ENCODE measurements at places on chromosomes 11 and 22. TPM values are rescaled to one million over a fixed set of nuclear protein-coding genes. Genes with fewer than 3 reads are reported as not detected.

GRCh38 chr22:33126881-33127280 is 68.7 kb upstream of the SYN3 start:
- H3K36me3 ChIP-seq = no peaks in the 10 kb centered on the region
- peaks cover 9% of the 10 kb centered on the region for H3K27me3 ChIP-seq
- H3K27ac ChIP-seq = no peak overlapping the region
- no peak overlapping the region for H3K4me3 ChIP-seq
- peak; percentile 64 for DNase-seq

The TMEM191B gene
- total RNA-seq = 0.46 TPM

DNA sequence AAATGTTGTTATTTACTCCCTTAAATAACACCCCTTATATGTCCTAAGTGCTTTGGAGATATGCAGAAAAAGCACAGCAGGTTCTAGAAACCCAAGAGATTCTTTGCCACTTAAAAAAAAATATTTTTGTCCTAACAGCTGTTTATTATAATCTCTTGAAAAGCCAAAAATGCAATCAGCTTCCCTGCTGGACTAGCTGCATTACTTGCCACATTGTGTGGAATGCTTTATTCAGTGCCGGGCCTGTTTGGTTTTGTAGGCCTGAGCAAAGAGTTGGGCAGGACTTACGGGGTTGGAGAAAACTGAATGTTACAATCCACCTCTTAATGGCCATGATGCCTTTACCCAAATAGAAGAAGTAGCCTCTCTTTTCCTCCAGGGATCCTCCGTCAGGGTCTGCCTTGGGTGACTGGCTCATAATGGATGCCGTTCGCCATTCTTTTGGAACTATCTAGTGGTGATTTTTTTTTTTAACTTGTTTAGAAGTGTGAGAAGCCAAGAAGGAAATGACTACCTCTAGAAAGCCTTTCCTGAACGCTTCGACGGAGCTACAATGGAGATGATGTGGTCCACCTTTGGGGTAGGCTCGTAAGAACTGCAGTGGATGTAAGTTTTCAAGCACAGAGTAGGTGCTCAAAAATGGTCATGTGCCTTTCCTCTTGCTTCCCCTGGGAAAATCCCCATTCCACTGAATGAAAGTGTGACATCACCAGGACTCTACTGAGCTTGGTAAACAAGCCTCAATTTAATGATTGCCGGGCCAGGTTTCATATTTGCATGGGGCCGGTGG is 241.3 kb upstream of the NCAM1 start:
- no peaks in the 10 kb centered on the region for H3K27me3 ChIP-seq
- no peaks in the 10 kb centered on the region for H3K36me3 ChIP-seq
- H3K27ac ChIP-seq = no peak overlapping the region
- no peak for DNase-seq
- H3K4me1 ChIP-seq = no peaks in the 10 kb centered on the region

The KIF18A gene
- 84.5 TPM for total RNA-seq

The CAVIN3 gene
- total RNA-seq = 2.9 TPM

DNA sequence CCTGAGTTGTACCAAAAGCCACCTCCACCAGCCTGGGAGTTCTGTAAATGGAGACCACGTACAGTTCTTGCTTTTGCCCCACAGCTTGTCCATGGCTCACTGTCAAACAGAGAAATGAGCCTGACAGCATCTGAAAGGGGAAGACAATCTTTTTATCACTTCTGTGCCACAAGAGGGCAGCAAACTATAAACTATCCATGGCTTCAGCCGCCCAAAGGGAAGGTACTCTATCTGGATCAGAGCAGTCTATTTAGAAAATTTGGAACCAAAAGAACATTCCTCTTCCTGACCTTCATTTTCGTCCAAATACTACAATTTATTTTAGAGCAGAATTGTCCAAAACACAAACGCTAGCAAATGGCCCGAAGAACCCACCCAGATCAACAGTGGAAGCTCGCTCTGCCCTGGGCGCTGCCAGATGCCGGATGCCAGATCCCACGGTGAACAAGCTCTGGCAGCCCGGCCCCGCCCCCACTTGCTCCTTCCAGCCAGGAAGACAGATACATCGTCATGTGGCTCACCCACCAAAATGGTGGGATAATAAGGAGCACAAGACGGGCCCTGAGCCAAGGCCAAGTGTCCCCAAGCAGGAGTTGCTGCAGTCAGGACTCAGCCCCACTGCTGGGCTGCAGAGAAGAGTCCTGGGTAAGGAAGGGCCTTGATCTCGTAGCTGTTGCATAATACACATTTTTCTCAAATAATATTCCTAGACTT is 23.9 kb upstream of the SCGB1A1 start:
- DNase-seq = peak; percentile 87
- H3K27ac ChIP-seq = no peak overlapping the region
- H3K27me3 ChIP-seq = no peaks in the 10 kb centered on the region
- H3K4me1 ChIP-seq = peaks cover 5% of the 10 kb centered on the region

DNA sequence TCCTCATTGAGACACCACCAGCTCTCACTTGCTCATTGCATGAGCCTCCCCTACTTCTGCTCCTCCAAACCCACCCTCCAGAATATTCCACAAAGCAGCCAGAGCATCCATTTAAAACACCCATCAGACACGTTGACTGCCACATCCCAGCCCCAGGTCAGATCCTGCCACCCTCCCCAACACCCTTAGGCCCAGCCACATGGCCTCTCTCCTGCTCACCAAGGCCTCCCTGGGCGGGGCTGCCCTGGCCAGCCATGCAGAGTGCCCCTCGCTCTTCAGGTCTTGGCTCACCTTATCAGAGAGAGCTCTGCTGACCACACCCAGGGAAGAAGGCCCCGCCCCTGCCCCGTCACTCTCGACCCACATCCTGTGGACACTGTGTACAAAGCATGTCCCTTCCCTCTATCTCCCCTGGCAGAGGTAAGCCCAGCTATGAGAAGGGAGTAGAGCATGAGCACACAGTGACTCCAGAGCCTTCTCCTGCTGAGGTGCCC is 106.8 kb downstream of the MICAL3 start:
- H3K36me3 ChIP-seq = no peaks in the 10 kb centered on the region
- H3K27me3 ChIP-seq = peaks cover 6% of the 10 kb centered on the region
- no peak overlapping the region for H3K4me3 ChIP-seq
- no peak overlapping the region for H3K27ac ChIP-seq
- no peak for DNase-seq

The IFT27 gene
- total RNA-seq = 37.1 TPM

GRCh38 chr22:50735739-50736030 is 2.3 kb upstream of the ACR start:
- no peak for DNase-seq
- H3K36me3 ChIP-seq = no peaks in the 10 kb centered on the region
- H3K4me1 ChIP-seq = peaks cover 6% of the 10 kb centered on the region
- no peak overlapping the region for H3K27ac ChIP-seq
- peaks cover 98% of the 10 kb centered on the region for H3K27me3 ChIP-seq

- H3K4me3 ChIP-seq = no peak overlapping the region
- H3K27ac ChIP-seq = no peak overlapping the region
- H3K36me3 ChIP-seq = no peaks in the 10 kb centered on the region
- H3K27me3 ChIP-seq = peaks cover 12% of the 10 kb centered on the region
Measured at GRCh38 chr11:121422675-121423074, 29.4 kb upstream of the SORL1 start.

- H3K27ac ChIP-seq = no peak overlapping the region
- H3K4me3 ChIP-seq = no peak overlapping the region
- H3K27me3 ChIP-seq = no peaks in the 10 kb centered on the region
Measured at GRCh38 chr11:100031973-100032372, 655.1 kb upstream of the ARHGAP42 start.

The NAALAD2 gene
- total RNA-seq = 24.6 TPM

- no peak for DNase-seq
- no peak overlapping the region for H3K4me3 ChIP-seq
- H3K4me1 ChIP-seq = peaks cover 7% of the 10 kb centered on the region
- no peaks in the 10 kb centered on the region for H3K36me3 ChIP-seq
- H3K27ac ChIP-seq = no peak overlapping the region
- no peaks in the 10 kb centered on the region for H3K27me3 ChIP-seq
Measured at GRCh38 chr22:45197606-45198462, 34.1 kb downstream of the NUP50 start.

The EXT2 gene
- 89.4 TPM for total RNA-seq

The JHY gene
- 0.69 TPM for total RNA-seq

The CBX7 gene
- total RNA-seq = 7.7 TPM

GRCh38 chr11:123410218-123410549 is 19.9 kb upstream of the GRAMD1B start:
- H3K36me3 ChIP-seq = no peaks in the 10 kb centered on the region
- no peak overlapping the region for H3K4me3 ChIP-seq
- H3K4me1 ChIP-seq = peaks cover 42% of the 10 kb centered on the region
- no peak overlapping the region for H3K27ac ChIP-seq

GRCh38 chr11:76601272-76601671 is 69.3 kb downstream of the LRRC32 start:
- H3K4me1 ChIP-seq = peaks cover 8% of the 10 kb centered on the region
- no peak overlapping the region for H3K4me3 ChIP-seq
- H3K27me3 ChIP-seq = no peaks in the 10 kb centered on the region
- no peak for DNase-seq

- H3K27ac ChIP-seq = no peak overlapping the region
- H3K4me3 ChIP-seq = no peak overlapping the region
- H3K4me1 ChIP-seq = peaks cover 25% of the 10 kb centered on the region
Measured at GRCh38 chr11:34586488-34587281, 34.2 kb upstream of the EHF start.

DNA sequence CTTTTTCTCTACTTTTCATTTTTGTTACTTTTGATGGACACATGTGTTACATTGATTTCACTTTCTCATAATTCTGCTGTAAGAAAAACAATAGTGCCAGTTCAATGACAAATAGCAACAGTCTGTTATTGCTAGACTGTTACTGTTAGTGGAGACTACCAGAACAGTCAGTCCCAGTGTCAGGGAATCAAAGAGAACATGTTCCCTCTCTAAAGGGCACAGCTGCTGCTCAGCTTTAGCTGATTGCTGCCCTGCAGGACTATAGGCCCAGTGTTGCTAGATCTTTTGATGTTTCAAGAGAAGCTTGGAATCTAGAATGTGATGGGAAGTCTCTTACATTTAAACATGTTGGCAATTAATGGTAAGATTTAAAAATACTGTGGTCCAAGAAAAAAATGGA is 3.4 kb downstream of the BIRC3 start:
- no peaks in the 10 kb centered on the region for H3K4me1 ChIP-seq
- no peak overlapping the region for H3K4me3 ChIP-seq
- no peak overlapping the region for H3K27ac ChIP-seq
- no peak for DNase-seq
- H3K27me3 ChIP-seq = peaks cover 12% of the 10 kb centered on the region
- H3K36me3 ChIP-seq = no peaks in the 10 kb centered on the region

DNA sequence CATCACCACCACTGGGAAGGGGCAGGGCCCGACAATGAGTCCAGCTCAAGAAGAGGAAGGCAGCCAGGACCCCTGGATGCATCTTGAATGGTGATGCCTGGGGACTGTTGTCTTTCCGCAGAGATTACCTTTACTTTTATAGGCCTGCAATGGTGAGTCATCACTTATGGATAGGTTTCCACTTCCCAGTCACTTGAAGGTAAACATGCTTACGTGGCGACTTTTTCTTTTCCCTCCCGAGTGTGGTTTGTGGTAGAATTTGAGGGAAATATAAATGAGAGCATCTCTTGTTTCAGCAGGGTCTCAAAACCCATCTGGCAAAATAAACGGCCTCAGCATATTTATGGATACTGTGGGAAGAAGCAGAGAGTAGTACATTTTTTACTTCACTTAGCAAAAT is at the start of gene MMP13:
MMP13 (minus strand) TSS at position 109 of the 400 bp plus-strand sequence; CDS start at position 82, 27 bp downstream.
- no peaks in the 10 kb centered on the region for H3K36me3 ChIP-seq
- H3K4me1 ChIP-seq = no peaks in the 10 kb centered on the region
- no peak within 1 kb of the TSS for H3K27ac ChIP-seq
- no peaks in the 10 kb centered on the region for H3K27me3 ChIP-seq
- no peak for DNase-seq
